ENCODE measurements at places on chromosomes 16 and 17. TPM values are rescaled to one million over a fixed set of nuclear protein-coding genes. Genes with fewer than 3 reads are reported as not detected.

- DNase-seq, result no peak
Observed at GRCh38 chr17:60231691-60232090, 81.9 kb downstream of the CA4 start.

GRCh38 chr17:40915721-40916256 lies 21.7 kb downstream of the KRT23 start:
- DNase-seq, result no peak

GRCh38 chr16:77662246-77662645 lies 60.1 kb upstream of the NUDT7 start:
- DNase-seq, result no peak

DNA sequence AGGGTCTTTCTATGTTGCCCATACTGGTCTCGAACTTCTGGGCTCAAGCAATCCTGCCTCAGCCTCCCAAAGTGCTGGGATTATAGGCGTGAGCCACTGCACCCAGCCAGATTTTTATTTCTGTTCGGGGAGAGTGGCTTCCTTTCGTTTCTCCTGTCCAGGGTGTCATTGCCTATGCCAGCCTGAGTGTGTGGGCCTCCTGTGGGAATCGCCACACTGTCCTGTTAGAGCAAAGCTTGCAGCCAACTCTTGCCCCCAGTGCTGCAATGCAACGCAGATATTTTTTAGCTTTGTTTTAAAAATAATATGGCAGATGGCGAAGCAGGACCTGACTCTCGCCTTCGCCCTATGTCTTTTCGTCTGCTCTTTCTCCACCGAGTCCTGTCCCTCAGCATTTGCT lies 395.0 kb downstream of the SNX29 start:
- no peak for DNase-seq

- DNase-seq, result no peak
Observed at GRCh38 chr17:74117999-74118421, 85.5 kb upstream of the RPL38 start.

GRCh38 chr16:30665155-30665829 lies 7.1 kb downstream of the FBRS start:
- DNase-seq, result no peak

GRCh38 chr17:3712811-3713463 lies 10.8 kb upstream of the HASPIN start:
- DNase-seq, result peak; percentile 78

- no peak for DNase-seq
Observed at GRCh38 chr16:46743232-46743719, 4.9 kb downstream of the MYLK3 start.

GRCh38 chr17:82647593-82648164 lies 565 bp downstream of the WDR45B start:
- peak; percentile 87 for DNase-seq

DNA sequence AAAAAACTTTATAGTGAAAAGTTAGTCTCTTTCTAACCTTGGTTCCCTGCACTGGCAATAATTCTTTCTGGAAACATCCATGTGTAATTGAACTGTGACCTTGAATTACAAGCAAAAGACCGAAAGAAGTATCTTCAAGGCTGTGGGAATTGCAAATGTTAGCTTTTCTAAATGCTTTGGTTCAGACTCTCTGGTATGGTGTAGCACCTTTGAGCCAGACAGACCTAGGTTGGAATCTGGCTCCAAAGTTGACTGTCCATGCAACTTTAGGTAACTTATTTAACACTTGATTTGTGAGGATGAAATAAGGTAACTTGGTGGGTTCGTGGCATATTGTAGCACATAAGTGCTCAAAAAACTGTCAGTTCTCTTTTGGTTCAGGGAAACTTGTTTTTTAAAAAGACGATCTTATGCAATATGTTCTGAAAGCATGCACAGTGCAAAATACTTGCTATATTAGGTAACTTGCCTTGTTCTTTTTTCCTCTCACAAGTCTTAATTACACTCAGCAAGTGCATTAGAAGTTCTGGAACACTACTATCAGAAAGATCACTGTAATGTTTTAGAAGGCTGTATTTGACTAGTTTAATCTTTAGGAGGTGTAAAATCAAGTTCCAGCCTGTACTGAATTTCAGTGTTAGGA lies 46.3 kb downstream of the TANGO6 start:
- DNase-seq, result no peak

DNA sequence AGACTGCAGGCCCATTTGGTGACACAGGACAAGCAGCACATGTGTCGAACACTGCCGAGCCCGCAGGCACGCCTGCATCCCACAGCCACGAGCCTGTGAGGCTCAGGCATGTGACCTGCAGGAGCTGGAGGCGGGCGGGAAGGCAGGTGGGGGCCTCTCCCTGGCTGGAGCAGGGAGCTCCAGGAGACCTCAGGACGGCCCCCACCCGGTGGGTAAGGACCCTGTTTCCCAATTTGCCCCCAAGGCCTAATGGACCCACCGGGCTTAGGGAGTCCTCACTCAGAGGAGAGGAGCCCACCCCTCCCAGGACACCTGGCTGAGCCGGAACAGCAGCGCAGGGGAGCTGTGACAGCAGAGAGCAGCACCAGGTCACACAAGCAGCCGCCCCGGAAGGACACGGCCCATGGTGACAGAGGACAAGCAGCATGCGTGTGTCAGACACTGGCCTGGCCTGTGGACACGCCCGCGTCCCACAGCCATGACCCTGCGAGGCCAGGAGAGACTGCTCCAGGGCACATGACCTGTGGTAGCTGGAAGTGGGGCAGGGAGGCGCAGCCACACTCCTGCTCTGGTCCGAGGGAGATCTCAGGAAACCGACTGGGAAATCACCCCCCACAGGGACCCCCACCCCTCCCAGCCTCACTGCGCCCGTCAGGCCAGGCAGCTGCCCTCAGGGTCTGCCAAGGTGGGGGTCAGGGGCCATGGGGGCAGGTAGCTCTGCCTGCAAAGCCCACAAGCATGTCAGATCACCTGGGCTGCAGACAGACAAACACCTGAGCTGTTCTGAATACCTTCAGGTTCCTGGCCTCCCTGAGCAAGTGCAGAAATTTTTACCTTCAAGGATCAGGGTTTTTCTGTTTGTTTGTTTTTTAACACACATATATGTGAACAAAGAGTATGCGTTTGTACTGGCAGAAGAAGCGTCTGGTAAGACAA lies 2.4 kb downstream of the SPSB3 start:
- DNase-seq, result no peak

GRCh38 chr17:70786081-70786480 lies 616.7 kb downstream of the KCNJ2 start:
- no peak for DNase-seq

Gene TMEM100
- total RNA-seq, result not detected

Gene CSH2
- total RNA-seq, result not detected

Gene ITGAD
- not detected for total RNA-seq

Gene RNPS1
- total RNA-seq, result 416 TPM

Gene DNAJA3
- total RNA-seq, result 106 TPM

Gene ATP1B2
- total RNA-seq, result 0.14 TPM

Gene MEOX1
- 0.50 TPM for total RNA-seq

Gene NOXO1
- not detected for total RNA-seq
